GF-D8 (cell line): ENCODE measurements at places on chromosomes 7 and 10.

DNA sequence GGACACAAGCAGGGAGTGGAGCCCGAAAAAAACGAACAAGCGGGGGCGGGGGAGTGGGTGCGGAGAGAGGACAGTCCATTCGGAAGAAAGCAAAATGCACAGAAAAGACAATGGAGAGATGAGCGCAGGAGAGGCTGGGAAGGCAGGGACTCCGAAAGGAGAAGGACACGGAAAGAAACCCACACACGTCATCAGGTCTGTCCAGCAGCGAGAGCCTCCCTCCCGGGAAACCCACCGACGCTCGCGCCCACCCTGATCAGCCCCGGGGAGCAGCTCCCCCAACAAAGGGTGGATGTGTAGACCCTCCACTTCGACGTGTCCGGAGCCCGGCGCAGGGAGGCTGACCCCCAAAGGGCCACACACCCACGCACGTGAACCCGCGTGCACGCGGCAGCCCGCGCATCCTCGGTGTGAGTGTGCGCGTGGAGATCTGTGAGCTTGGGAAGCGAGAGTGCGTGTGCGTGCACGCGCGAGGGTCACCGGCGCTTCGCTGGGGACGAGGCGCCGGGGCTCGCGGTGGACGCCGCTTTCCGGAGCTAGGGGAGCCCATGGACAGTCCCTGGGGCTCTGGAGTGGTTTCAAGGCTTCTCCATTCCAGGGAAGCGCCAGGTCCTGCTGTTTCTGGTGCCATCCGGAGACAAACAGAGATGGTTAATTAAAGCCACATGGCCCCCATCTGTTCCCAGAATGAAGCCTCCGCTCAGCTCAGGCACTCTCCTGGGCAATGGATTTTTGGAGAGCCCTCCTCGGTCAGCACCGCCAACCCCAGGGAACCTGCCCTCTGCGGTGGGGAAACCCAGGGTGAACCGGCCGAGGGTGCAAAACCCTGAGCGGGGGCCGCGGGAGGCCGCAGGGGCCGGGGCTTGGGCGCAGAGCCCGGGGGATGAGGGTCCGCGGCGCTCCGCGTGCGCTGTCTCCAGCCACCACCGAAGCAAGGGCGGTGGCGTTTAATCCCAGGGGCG is 916 bp downstream of the LAMB1 start:
- no peak for DNase-seq

DNA sequence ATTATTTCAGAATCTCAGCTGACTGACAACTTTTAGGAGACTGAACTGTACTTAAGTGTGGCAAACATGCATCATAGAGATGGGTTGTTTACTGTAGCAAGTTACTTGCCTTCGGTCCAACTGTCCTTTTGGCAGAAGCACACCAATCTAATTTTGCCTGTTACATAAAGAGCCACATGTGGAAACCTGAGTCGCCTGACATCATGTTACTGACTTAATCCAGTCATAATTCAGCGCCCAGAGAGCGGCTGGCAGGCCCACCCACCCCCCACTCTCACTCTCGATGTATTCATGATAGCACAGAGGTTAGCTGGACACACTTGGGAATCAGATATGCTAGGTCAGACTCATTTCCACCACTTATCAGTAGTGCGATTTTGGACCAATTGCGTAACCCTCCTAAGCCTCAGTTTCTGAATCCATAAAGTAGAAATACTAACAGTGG is 57.3 kb upstream of the CAPZA2 start:
- no peak for DNase-seq

DNA sequence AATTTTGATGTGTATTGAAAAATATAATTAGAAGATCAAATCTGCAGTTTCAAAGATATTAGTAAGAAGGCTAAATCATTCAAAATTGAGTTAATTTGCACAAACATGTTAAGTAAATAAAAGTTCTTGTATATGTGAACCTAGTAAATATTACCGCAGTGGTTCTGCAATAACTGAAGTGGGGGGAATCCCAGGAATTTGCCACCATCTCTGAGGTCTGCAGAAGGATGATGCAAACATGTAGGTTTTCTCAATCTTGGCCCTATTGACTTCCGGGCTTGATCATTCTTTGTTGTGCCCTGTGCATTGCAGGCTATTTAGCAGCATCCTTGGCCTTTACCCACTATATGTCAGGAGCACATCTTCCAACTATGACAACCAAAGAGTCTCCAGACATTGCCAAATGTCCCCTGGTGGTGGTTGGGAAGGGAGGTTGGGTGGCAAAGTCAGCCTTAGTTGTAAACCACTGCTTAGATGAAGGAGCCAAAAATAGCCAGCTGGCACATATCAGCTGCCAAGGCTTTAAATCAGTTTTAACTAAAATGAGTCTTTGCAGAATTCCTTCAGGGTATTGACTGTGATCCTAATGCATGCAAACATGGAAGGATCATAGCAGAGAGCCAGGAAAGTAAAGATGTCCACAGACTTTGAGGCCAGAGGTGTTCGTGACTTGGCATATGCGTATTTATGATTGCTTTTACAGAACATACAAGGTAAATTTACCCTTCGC is 146.3 kb downstream of the TRIL start:
- DNase-seq, result no peak

DNA sequence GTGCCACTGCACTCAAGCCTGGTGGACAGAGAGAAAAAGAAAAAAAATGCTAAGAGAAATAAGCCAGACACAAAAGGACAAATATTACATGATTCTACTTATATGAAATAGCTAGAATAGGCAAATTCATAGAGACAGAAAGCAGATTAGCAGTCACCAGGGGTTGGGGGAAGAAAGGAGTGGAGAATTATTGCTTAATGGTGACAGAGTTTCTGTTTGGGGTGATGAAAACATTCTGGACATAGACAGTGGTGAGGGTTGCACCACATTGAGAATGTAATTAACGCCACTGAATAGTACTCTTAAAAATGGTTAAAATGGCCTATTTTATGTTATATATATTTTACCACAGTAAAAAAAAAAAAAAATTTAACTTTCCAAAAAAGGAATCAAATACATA is 6.4 kb upstream of the NT5C2 start:
- peak; percentile 73 for DNase-seq

GRCh38 chr7:112157072-112157471 is 49.1 kb downstream of the DOCK4 start:
- DNase-seq, result no peak

DNA sequence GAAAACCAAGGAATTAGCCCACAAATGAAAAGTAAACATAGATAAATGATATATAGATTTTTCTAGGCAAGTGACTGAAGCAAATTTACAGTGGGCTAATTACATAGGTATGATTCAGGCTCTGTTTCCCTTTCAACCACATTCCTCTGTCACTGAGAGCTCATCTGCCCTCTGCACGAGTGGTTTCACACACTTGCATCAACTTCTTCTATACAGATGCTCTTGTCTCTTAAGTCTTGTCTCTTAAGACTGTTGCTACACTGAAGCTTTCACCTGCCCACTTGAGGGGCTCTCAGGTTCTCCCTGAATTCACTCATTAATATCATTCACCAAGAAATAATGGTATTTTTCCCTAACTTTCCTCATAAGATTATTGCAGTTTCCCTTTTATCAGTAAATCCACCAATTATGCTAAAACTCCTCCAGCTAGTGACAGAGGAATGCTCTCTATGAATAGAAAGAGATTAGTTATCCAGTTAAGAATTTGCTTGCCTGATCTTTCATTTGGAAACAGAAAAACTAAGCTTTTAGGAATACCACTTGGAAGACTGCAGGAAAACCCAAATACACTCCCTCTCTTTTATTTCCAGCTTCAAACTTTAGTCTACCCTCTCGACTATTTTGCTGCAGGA is 95.7 kb downstream of the ELAPOR2 start:
- DNase-seq, result no peak

- DNase-seq, result no peak
Observed at GRCh38 chr10:88735661-88736060, 24.2 kb upstream of the LIPN start.

- no peak for DNase-seq
Observed at GRCh38 chr10:42367532-42368230, 270.7 kb downstream of the ZNF33B start.

DNA sequence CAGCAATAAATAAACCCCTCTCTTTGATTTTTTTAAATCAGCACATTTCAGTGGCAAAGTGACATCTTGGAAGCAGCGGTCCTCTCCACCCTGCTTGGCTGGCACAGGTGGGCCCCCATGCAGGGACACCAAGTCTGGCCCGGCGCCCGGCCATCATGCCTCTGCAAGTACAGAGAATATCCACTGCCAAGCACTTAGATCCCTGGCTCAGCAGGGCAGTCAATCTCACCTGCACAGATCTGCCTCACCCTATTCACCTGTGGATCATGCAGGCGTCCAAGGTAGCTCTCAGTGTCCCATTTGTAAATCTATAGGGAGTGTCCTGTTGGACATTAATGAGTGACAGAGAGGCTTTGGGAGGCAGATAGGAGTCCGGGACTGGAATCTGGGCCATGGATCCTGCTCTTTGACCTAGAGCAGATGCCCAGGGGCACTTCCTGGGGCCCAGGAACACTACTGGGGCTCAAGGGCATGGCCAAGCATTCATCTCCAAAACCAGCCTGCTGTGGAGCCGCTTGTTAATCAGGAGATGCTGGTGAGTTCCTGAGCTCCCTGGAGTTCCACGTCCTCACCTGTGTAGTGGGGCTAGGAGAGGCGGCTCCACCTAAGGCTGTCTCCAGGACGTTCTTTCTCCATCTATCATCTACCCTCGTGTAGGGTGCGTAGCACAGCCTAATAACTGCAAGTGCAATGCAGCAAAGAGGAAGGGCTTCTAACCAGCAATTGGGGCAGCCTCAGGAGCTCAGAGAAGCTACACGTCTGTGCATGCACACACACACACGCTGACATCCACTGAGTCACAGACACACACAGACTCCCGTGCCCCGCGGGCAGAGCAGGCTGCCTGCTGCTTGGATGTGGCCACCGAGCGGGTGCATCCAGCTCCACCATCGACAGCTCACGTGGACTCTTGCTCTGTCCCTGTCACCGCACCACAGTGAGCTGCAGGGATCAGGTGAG is 123.6 kb downstream of the OAT start:
- no peak for DNase-seq

DNA sequence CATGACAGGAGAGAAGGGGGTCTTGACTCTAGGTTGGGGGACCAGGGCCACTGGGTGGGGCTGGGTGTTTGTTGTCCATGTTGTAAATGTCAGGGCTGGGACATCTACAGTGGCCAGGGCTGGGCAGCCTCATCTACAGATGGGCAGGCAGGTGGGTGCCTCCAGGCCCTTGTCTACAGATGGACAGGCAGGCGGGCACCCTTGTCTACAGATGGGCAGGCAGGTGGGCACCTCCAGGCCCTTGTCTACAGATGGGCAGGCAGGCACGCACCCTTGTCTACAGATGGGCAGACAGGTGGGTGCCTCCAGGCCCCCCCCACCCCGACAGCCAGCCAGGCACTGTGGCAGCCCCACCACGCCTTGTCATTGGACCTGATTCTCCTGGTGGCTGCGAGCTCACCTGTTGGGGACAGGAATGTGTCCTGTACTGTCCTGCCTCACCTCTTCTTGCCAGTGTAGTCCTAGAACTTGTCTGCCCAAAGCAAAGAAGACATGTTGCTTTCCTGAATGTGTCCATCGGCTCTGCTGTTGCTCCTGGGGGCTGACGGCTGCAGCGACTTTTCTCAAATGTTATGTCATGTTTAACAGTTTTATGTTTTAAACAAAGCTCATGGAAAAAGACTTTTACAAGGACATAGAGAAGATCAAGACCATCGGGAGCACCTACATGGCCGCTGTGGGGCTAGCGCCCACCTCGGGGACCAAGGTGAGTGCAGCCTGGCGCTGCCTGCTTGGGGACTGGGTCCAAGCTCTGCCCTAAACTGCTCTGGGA is 129.9 kb downstream of the ADCY1 start:
- no peak for DNase-seq

GRCh38 chr10:10758306-10758705 is 259.4 kb upstream of the CELF2 start:
- DNase-seq, result no peak

DNA sequence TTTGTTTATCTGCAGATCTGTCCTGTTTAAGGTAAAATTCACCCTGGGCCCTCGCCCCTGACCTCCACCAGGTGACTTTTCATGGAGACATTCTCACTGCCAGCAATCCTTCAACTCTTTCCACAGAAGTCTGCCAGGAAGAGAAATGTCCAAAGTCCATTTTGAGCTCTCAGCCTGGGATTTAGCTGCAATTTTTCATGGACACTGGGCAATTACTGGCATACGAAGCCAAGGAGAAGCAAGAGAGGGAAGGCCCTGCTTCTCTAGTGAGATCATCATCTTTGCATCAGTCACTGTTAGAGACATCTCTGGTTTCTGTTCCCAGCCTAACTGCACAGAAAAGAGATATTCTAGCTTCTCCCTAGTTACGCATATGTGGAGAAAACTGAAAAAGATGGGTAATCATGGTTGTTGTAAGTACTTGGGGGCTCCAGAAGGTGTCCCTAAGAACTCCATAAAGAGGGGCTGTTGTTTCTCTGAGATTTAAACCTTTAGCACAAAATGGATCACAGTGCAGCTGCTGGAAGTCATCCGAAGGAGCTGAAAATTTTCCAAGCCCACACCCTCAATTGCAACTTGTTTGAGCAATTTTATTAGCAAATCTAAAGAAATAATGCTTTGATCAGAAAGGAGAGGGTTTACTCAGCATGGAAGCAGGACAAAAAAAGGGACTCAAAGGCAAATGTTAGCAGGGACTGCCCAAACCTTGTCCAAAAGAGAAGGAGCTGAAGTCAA is 168.9 kb downstream of the SNX10 start:
- DNase-seq, result no peak
